ENCODE measurements at places on chromosomes 16 and 17.

DNA sequence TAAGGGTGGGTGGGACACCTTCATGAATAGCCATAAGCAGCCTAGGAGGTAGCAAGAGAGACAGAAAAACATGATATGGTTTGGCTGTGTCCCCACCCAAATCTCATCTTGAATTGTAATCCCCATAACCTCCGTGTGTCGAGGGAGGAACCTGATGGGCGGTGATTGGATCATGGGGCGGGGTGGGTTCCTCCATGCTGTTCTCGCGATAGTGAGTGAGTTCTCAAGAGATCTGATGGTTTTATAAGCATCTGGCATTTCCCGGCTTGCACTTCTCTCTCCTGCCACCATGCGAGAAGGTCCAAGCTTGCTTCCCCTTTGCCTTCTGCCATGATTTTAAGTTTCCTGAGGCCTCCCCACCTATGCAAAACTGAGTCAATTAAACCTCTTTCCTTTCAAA lies 259.1 kb upstream of the ERCC4 start:
- DNase-seq, result no peak

- DNase-seq, result no peak
Measured at GRCh38 chr17:42310787-42311215, 22.5 kb downstream of the STAT5A start.

GRCh38 chr17:43880420-43880991 lies 26.8 kb downstream of the MPP2 start:
- no peak for DNase-seq

- DNase-seq, result no peak
Measured at GRCh38 chr17:10652984-10653659, 4.0 kb downstream of the MYH3 start.

GRCh38 chr17:1943436-1943831 lies 81.7 kb downstream of the RTN4RL1 start:
- DNase-seq, result peak; percentile 64

DNA sequence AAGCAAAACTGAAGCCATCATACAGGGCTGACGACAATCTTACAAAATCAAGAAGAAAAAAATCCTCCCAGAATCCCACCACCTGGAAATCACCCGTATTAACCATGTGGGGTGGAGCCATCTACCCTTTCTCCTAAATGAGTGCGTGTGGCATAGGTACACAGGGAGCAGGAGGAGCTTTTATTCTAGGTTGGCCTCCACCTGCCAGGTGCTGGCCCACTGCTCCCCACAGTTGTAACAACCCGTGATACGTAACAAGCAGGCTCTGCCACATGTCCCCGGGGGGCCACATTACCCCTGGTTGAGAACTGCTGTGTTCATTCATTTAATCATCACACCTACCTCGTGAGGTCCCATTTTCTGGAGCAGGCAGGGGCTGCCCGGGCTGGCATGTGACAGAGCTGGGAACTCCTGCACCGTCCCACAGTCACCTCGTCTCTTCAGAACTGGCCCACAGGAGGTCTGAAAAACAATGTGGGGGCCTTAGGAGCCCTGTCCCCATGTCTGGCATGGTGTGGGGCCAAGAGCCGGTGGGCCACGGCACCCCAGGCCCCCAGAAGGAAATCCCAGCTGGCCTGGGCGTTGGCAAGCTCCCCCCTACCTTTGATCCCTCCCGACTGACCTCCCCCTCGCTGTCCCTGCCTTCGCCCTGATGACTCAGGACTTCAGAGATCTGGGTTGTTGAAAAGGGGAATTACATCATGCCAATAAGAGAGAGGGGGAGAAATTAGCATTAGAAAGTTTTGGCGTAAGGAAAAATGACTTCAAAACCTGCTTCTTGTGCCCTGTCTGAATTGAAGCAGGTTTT lies 12.9 kb downstream of the CMIP start:
- DNase-seq, result no peak

DNA sequence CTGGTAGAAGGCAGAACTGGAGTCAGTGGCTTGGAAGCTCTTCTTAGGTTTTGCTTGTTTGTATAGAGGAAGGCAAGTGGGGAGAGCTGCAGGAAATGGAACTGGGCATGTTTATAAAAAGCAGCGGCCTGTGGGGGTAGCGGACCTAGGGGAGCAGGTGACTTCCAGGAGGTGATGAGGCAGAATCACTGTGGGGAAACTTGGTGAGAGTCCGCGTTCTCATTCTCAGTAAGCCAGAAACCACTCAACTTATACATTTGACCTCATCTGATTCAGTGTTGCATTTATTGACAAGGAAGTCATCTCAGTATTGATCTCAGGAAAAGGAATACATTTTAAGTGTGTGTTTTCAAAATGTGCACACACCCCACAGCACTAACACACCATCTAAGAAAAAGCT lies 299.8 kb downstream of the CNTNAP4 start:
- DNase-seq, result no peak

DNA sequence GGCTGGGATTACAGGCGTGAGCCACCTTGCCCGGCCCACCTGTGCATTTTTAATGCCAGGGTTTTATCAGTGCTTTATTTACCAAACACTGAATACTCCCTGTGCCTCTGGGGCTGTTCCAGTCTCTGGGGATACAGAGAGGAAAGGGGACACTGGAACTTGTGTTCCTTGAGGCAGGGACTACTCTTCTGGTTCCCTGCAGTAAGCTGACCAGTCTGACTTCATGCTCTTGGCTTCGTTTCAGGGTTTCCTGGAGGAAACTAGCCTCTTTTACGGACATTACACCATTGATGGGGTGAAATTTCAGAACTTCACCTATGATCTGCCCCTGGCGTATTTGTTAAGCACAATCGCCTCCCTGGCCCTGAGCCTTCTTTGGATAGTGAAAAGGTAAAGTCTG lies 37.4 kb upstream of the COQ7 start:
- DNase-seq, result no peak

GRCh38 chr17:22669721-22670120 lies 977.4 kb downstream of the KCNJ18 start:
- DNase-seq, result no peak

GRCh38 chr17:49872754-49873377 lies 25.0 kb upstream of the TAC4 start:
- DNase-seq, result no peak

- no peak for DNase-seq
Measured at GRCh38 chr17:31202968-31203367, 94.1 kb downstream of the OMG start.

DNA sequence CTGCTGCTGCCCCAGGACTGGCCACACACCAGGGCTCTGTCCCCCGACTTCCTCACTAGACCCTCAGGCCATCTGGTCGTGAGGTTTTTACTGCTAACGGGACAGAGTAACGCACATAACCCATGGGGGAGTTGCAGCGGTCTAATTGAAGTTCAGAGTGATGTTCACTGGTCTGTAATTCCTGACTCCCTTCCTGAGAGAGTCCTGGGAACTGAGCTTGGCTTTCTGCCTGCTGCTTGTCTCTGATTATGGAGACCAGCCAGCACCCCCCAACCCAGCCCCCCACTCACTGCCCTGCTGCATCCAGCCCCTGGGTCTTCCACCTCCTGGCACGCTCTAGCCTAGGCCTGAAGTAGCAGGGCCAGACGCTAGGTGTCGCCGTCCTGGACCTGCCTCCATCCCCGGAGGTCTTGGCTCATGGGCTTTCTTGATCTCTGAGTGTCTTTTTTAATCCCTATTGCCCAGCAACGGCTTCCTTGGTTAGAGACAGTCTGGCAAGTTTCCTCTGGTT lies 192.9 kb downstream of the CCDC182 start:
- peak; percentile 62 for DNase-seq

DNA sequence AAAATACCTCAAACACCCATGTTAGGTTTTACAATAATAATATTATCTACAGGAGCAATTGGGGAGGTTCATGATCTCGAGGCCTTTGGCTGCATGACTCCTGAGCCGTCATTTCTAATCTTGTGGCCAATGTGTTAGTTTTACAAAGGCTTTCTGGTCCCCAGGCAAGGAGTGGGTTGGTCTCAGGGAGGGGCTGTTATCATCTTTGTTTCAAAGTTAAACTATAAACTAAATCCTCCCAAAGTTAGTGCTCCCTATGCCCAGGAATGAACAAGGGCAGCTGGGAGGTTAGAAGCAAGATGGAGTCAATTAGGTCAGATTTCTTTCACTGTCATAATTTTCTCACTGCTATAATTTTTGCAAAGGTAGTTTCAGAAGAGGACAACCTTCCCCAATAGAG lies 9.1 kb upstream of the CCL5 start:
- no peak for DNase-seq

GRCh38 chr17:82926716-82927115 lies 86.9 kb upstream of the ZNF750 start:
- no peak for DNase-seq

DNA sequence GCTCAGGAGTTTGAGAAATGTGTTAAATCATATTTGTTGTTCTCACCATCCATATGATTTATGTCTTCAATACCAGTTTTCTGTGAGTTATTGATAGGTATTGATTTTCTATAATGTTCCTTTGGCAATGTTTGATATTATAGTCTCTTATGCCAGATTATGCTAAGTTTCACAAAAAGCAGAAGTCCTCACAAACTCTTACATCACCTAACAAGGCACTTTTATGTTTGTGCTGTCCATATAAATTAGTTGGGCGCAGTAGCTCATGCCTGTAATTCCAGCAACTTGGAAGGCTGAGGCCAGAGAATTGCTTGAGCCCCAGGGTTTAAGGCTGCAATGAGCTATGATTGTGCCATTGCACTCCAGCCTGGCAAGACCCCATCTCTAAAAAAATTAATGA lies 12.6 kb upstream of the UQCRC2 start:
- no peak for DNase-seq

DNA sequence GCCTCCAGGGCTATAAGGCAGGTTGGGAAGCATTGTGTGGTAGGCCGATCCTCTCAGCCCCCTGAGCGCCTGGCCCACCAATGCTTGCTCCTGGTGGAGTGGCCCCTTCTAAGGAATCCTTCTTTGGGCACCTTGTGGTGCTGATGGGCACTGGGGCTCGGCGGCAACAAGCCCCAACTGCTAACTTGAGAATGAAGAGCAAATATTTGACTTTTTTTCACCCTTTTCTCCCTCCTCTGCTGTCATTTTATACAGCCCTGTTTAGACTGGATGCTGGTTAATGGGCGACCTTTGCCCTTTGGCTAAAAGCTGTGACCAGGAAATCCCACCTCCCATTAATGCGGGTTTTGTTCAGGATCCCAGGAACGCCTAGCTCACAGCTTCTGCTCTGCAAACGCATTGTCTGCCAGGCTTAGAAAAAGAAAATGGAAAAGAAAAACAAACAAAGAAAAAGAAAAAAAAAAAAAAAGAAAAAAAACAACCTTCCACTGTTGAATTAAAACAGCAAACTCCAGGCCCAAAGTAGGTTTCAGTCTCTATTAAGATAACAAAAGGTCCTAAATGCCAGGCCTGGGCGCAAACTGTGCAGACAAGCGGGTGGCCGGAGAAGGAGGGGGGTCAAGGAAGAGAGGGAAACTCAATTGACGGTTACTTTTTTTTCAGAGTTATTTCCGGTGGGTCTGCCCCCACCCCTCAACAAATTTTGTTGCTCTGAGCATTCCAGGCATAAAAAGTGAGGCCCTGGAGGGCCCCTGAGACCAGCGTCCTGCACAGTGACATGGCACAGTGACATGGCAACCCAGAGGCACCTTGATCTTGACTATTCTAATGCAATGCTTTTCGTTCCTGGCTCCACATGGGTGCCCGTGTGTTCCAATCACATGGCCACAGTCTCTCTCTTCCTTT lies 301.4 kb downstream of the MAF start:
- no peak for DNase-seq

DNA sequence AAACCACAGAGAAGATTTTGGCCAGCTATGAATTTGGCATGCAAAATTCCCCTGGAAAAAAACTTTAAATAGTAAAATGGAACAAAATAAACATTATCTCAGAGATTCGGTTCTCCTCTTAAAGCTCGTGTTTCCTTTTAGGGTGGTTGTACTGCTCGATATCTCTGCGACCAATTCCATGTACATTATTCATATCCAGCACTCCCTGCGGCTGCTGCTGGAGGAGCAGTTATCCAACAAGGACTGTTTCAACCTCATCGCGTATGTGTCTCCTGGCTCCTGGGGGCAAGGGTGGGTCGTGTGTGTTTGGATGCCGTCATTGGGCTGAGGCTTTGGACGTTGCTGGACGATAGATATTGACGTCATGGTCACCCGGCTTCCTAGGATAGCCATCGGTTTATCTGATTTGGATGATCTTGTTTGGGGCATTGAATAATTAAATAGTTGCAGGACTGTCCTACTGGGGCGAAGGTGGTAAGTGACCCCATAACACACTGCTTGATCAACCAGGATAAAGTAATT lies 33.8 kb downstream of the VWA3A start:
- DNase-seq, result no peak

DNA sequence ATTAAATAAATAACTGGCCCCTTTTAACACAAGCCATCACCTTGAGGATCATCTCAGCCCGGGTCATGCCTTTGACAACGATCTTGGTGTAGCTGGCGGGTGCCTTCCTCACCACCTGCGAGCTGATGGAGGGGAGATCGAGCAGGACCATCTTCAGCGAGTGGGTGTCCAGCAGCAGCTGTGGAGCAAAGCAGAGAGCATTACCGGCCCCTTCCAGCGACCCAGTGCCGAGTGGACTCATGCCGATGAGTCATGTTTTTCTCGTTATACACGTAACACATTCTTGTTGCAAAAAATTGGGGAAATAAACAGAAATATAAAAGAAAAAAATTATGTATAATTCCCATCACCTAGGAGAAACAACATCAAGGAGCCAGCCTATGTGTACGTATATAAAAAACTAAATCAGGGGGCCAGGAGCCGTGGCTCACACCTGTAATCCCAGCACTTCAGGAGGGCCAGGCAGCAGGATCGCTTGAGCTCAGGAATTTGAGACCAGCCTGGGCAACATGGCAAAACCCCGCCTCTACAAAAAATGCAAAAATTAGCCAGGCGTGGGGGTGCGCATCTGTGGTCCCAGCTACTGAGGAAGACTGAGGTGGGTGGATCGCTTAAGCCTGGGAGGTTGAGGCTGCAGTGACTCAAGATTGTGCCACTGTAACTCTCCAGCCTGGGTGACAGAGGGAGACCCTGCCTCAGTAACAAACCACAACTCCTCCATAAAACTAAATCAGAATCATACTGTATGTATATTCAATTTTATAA lies 169.1 kb upstream of the RPH3AL start:
- no peak for DNase-seq

DNA sequence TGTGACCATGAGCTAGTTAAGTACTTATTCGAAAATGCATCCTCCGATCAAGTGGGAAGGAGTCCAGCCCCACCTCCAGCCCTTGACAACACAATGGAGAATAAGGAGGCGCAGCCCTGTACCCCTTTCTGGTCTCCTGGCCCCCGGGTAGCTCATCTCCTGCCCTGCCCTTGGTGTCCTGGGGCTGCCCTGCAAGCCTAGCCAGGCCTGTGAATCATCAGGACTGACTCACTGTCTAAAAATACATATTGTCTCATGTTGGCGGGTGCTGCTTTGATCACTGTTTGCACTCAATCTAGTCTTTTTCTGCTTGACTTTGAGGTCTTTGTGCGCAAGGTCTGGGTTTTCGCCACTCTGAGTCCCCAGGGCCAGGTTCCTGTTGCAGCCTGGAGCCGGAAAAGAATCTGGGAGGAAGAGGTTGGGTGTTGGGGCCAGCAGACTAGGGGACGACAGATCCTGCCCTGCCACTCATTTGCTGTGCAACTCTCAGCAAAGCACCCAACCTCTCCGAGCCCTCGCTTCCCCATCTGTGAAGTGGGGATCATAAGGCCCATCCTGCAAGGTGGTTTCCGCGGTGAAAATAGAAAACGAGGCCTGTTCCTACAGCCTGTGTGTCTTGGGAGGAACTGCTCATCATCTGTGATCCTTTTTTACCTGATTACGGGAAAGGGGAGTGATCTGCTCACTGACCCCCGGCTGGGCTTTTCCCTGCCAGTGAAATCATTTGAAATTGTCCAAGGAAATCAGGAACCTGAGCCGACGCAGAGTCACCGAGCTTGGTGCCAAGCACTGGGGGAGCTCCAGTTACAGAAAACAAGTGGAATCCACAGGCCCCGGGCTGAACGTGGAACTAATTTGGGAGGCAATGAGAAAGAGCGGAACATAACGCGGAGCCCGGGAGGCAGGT lies 230.4 kb downstream of the PARN start:
- no peak for DNase-seq

Measured in right lung (tissue), 10 donors.